A549 treated with CORT108297 at 1 μM for 4 hours (cell line): ENCODE measurements at places on chromosomes 6 and 20. TPM values are rescaled to one million over a fixed set of nuclear protein-coding genes. Genes with fewer than 3 reads are reported as not detected.

Gene SLC13A3
- 0.07 TPM in 1 of 5 replicates, not detected in the others for total RNA-seq

Gene TMEM244
- total RNA-seq: not detected in 5 replicates

Gene OLIG3
- total RNA-seq: not detected in 5 replicates

Gene RMND1
- 12.2 to 13.8 TPM (median 12.3 TPM) in 5 replicates for total RNA-seq

Gene AGER
- total RNA-seq: 1.4 to 2.3 TPM (median 1.7 TPM) in 5 replicates

Gene KCNK15
- total RNA-seq: 0.54 to 0.77 TPM (median 0.72 TPM) in 5 replicates

Gene KCNS1
- total RNA-seq: not detected in 5 replicates

Gene C6orf120
- total RNA-seq: 11.1 to 15.0 TPM (median 13.1 TPM) in 5 replicates

Gene TTBK1
- 0.03 to 0.06 TPM (median 0.05 TPM) in 5 replicates for total RNA-seq

Gene C20orf96
- 10.4 to 11.9 TPM (median 11.2 TPM) in 5 replicates for total RNA-seq

Gene TNF
- total RNA-seq: 0.06 to 0.36 TPM (median 0.09 TPM) in 4 of 5 replicates, not detected in the other

Gene LRRN4
- 0.05 TPM in 1 of 5 replicates, not detected in the others for total RNA-seq

Gene SPATS1
- not detected in 5 replicates for total RNA-seq

Gene E2F1
- 22.0 to 33.5 TPM (median 30.9 TPM) in 5 replicates for total RNA-seq

Gene SLC4A11
- total RNA-seq: 6.1 to 7.5 TPM (median 6.7 TPM) in 5 replicates

Gene ALDH8A1
- 0.11 to 0.16 TPM (median 0.15 TPM) in 5 replicates for total RNA-seq

Gene KHDC1
- 3.6 to 4.5 TPM (median 4.1 TPM) in 5 replicates for total RNA-seq

Gene PGBD1
- total RNA-seq: 4.6 to 6.0 TPM (median 4.8 TPM) in 5 replicates

Gene CENPW
- total RNA-seq: 31.6 to 43.4 TPM (median 40.2 TPM) in 5 replicates

Gene EDN3
- total RNA-seq: 0.52 to 0.96 TPM (median 0.72 TPM) in 5 replicates

Gene ITPR3
- total RNA-seq: 31.9 to 49.4 TPM (median 42.7 TPM) in 5 replicates

Gene CDH26
- total RNA-seq: 0.07 to 0.14 TPM (median 0.11 TPM) in 3 of 5 replicates, not detected in the others

Gene TBXT
- not detected in 5 replicates for total RNA-seq
